ENCODE measurements at places on chromosomes 4 and X.

DNA sequence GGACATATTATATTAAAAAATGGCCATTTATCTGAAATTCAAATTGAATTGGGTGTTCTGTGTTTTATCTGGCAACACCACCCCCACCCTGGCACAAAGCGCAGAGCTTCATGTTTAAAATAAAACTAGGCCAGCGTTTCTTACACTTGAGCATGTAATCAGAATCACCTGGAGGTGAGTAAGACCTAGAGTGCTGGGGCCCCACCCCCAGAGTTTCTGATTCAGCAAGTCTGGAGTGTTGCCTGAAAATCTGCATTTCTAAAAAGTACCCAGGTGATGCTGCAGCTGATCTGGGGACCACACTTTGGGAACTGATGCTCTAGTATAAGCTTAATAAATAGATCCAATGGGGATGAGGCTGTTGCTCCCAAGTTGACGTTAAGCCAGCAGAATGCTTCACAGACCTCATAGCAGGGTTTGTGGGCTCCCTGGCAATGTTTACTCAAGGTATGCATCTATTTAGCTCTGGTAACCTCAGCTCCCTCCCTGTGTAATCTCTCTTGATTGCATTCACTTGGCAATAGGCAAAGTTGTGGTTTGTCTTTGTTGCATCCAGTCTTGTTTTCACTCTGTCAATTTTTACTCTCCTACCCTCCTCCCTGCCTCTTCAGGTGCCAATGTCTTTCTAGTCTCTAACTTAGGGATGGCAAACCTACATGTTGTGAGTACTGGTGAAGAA, 99.8 kb upstream of the TEX13D start:
- no peak for DNase-seq

DNA sequence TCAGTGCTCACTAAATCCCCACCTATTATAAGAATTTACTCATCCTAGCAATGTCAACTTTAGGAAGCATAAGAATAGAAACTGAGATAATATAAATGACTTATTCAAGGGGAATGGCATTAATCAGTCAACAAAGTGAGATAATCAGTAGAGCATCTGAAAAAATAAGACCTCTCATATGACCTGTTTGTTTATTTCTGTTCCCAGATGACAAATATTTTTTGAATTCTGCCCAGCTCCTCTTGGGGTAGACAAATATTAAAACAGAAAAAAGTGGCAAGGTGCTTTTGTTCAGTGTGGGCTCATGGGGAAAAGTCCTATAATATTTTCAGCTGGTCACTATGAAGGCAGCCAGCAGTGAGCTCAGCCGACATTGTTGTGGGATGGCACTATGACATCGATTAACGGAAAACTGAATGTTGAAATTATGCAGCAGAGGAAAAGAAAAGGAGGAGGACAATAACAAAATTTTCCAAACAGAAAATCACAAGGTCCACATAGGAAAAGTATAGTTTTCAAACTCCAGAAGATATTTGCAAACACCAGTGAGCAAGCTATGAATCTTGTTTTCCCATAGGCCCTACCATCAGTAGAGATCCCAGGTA, 109.6 kb downstream of the ANXA3 start:
- DNase-seq: no peak

- DNase-seq: no peak
Measured at GRCh38 chrX:17736478-17736855, 826 bp upstream of the SCML1 start.

- DNase-seq: no peak
Measured at GRCh38 chrX:115318139-115318538, 28.6 kb downstream of the LUZP4 start.

DNA sequence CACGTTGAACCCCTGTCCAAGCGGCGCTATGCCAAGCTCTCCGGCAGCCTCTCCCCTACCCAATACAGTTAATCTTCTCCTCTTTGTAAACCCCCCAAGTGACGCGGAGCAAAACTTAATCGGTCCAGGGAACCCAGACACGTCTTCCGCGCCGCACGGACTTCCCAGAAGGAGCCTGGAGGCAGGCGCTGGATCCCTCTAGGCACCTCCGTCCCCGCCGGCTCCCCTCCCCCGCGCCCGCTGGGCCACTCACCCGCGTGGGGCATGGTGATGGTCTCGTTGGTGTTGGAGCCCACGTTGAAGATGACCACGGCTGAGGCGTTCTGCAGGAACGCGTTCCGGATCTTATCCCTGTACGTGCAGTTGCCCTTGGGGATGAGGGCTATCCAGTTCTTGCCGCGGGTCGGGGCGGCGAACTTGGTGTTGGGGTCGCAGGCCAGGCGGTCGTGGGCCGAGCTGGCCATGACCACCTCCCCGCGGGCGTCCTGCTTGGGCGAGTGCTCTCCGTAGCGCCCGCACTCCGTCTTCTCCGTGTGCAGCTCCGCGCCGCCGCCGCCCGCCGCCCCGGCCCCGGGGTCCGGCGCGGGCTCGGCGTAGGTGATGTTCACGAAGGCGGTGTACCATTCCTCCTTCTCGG, 1.1 kb downstream of the RNF150 start:
- no peak for DNase-seq

- no peak for DNase-seq
Measured at GRCh38 chrX:39897741-39898097, 200.0 kb downstream of the BCOR start.

DNA sequence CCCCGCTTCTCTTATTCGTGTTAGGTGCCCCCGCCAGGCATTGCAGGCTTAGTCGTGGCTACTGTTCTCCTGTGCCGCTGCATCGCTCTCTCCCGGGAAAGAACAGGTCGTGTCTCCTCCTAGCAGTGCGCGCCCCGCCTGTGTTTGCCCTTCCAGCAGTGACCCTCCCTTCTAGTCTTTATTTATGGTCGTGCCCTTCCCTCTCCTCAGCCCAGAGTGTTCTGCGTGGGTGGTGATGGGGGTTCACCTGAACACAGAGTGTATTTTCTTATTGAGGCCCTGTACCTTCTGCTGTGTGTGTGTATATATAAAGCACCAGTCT, 15.2 kb downstream of the USP11 start:
- DNase-seq: no peak

- DNase-seq: no peak
Measured at GRCh38 chrX:123685232-123685631, 47.6 kb downstream of the THOC2 start.

- DNase-seq: no peak
Measured at GRCh38 chr4:47271291-47271690, 192.2 kb downstream of the COMMD8 start.

GRCh38 chr4:31548021-31548420, 827.9 kb downstream of the PCDH7 start:
- no peak for DNase-seq

DNA sequence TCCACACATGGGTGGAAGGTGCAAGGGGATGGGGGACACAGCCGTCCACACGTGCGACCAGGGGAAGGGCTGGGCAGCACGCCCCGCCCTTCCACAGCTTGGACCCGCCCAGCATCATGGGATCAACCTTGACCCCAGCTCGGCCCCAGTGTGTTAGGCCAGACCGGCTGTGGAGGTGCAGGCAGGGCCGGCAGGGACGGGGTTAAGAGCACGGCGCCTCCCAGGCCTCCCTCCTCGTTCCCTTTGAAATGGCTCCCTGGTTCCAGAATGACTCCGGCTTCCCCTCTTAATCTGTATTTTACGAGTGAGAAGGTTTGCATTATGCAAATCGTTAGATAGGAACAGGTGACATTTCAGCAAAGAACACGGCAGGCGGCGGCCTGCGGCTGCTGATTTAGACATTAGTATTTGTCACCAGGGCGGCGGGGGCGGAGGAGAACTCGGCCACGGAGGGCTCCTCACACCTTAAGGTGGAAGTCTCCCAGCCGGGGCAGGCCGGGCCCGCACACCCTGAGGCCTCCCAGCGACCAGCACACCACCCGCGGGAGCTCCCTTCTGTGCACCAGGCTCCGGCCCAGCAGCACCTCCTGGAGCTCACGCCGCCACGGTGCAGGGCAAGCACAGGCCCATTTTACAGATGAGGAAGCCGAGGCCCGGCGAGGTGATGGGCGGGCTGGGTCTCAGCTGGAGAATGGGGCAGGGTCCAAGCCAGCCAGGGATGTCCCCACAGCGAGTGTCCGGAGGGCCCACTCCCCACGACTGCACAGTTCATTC, 116.1 kb downstream of the FAM53A start:
- DNase-seq: no peak

DNA sequence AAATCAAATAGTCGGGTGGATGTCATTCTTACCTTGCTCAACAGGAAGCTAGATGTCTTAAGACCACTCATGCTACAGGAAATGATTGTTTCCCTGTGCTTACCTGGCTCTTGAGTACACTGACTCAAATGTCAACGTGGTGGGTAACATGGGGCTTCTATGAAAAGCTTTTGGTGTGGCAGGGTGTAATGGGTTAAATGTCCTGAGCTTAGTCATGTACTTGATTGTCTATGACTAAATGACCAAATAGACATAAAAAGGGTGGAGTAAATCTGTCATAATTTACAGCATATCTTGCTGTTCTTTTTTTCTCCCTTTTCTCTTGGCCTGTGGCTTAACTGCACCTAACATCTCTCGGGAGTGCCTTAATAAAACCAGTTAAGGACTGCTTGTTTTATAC, 44.9 kb downstream of the CCNG2 start:
- no peak for DNase-seq

- DNase-seq: no peak
Measured at GRCh38 chr4:96189761-96190160, 349.9 kb downstream of the PDHA2 start.

GRCh38 chr4:169620880-169621248, 486 bp downstream of the CLCN3 start:
- no peak for DNase-seq

- peak; percentile 63 for DNase-seq
Measured at GRCh38 chrX:134670134-134670924, 12.1 kb upstream of the PLAC1 start.

- DNase-seq: no peak
Measured at GRCh38 chr4:80448056-80448455, 112.5 kb downstream of the CFAP299 start.

GRCh38 chr4:95431678-95432077, 117.1 kb downstream of the UNC5C start:
- DNase-seq: no peak

GRCh38 chr4:18109676-18110075, 88.1 kb upstream of the LCORL start:
- no peak for DNase-seq

GRCh38 chrX:133440797-133441163, 25.5 kb upstream of the GPC4 start:
- DNase-seq: no peak

GRCh38 chr4:185205697-185206342, 2.0 kb upstream of the CFAP97 start:
- no peak for DNase-seq

DNA sequence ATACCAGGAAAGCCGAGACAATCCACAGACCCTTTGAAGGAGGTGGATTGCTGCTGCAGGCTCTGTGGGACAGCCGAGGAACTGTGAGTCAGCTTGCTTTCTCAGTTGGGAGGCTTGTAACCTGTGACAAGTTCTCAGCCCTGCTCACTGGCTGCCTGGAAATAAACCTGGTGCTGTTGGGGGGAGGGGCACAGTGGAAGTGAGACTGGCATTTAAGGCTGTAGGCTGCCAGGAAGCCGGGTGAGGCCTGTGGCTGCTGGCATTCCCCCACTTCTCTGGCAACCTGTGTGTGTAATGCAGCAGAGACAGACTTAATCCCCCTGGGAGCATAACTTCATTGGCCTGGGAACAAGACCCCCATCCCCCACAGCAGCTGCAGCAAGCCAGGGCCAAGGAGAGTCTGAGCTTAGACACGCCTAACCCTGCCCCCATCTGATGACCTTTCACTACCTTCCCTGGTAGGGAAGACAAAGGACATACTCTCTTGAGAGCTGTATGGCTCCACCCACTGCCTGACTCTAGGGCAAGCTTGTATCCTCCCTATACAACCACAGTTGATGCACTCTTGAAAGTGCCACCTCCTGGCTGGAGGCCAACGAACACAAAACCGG, 64.1 kb downstream of the ALPK1 start:
- DNase-seq: no peak

DNA sequence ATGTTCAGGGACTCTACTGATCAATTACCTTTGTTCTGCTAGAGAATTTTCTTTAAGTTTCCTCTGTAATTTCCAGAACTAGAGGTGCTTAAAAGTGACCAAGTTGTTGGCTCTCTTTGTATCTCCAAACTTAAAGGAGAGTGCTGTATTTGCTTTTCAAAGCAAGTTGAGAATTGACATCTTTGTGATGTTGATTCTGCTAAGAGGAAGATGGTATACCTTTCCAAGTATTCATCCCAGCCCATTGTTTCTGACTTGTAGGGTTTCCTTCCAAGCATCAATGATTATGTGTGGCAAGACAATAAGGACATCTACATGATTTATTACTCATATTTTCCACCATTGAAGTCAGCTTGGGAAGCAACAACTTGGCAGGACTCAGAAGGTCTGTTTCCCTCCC, 190.6 kb downstream of the GC start:
- no peak for DNase-seq

GRCh38 chr4:7852568-7853185, 87.0 kb downstream of the AFAP1 start:
- no peak for DNase-seq

DNA sequence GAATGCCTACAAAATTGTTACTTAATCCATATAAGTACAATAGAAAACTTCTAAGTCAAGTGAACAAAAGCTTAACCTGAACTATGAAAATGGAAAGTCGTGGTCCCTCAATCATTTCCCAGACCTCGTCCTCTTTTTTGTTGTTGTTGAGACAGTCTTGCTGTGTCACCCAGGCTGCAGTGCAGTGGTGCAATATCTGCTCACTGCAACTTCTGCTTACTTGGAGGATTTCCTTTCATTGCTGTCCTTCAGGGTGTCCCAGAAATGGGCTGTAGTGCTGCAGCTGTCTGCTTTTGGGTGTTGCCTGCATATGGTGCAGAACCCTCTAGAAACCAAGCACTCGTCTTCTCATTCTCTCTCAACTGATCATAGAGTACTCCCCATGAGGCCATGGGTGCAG, 75.0 kb upstream of the IL2 start:
- no peak for DNase-seq

DNA sequence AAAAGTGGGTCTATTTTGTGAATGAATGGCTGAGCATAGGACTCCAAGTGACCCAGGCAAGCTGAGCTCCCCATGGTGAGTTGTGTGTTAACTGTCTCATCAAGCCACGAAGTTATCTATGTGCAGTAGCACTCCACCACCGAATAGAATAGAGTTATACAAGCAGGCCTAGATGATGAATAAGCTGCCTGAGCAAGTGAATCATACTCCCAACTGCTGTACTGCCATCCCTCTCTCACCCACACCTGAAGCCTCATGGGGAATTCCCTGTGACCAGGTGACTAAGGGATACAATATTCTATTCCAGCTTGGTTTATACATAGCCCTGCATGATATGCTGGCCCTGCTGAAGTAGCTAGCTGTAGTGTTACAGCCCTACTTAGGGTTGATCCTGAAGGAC, 38.7 kb downstream of the KDM5C start:
- DNase-seq: no peak

- DNase-seq: no peak
Measured at GRCh38 chr4:7932287-7932686, 7.4 kb downstream of the AFAP1 start.

DNA sequence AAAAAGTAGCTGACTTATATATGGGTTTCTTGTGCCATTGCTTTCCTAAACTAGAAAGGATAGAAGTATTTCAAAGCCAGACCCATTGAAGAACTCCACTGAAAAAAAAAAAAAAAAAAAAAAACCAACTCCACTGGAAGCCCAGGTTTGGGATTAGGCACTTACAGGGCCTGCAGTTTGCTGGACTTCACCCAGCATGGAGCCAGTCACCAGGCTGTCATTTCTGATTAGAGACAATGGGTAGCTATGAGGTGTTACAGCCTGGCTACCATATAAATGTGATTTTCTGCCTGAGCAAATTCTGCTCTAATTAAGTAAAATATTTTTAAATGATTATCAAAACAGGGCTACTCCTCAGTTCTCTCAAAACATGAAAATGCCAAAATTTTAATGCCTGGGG, 49.5 kb downstream of the HS6ST2 start:
- DNase-seq: no peak
